Fibroblast of mammary gland (primary cell): ENCODE measurements at places on chromosomes 12 and 14.
A peak's percentile ranks its signal among the peaks of the same experiment; 100 is the strongest.

DNA sequence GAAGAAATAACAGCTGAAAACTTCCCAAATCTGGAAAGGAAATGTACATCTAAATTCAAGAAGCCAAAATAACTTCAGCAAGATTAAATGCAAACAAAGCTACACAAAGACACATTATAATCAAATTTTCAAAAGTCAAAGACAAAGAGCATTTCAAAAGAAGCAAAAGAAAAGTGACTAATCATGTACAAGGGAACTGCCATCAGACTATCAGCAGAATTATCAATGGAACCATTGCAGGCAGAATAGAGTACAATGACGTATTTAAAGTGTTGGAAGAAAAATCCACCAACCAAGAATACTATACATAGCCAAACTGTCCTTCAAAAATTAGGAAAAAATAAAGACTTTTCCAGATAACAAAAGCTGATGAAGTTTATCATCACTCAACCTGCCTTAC, 147.5 kb downstream of the NELL2 start:
- DNase-seq = no peak

DNA sequence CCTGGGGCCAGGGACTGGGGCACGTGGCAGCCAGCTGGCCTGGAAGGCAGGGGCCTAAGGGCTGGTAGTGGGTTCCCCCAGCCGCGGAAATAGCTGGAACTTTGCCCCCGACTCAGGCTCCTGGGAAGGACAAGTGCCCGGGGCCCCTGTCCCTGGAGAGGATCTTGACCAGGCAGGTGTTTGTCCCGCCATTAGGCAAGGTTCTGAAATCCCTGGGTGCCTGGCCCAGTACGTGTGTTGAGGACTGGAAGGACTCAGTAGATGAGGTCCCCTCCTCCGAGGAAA, 94.2 kb downstream of the B4GALNT3 start:
- DNase-seq = no peak

- no peak for DNase-seq
Observed at GRCh38 chr14:68015356-68016254, 196.0 kb downstream of the RAD51B start.

GRCh38 chr12:41437563-41437962, 249.4 kb downstream of the PDZRN4 start:
- DNase-seq = no peak

GRCh38 chr14:96586056-96586455, 83.9 kb downstream of the PAPOLA start:
- no peak for DNase-seq

- no peak for DNase-seq
Observed at GRCh38 chr12:91601054-91601453, 418.4 kb upstream of the DCN start.

- DNase-seq = no peak
Observed at GRCh38 chr12:103833891-103834290, 7.1 kb downstream of the NT5DC3 start.

- no peak for DNase-seq
Observed at GRCh38 chr12:101256266-101256665, 23.6 kb upstream of the UTP20 start.

GRCh38 chr12:76259106-76259505, 89.1 kb downstream of the BBS10 start:
- DNase-seq = peak; percentile 39

- no peak for DNase-seq
Observed at GRCh38 chr12:95663525-95663924, 112.2 kb upstream of the USP44 start.

GRCh38 chr14:21098892-21099595, 589 bp upstream of the ZNF219 start:
- no peak for DNase-seq

- no peak for DNase-seq
Observed at GRCh38 chr12:99706736-99707473, 59.4 kb downstream of the GARIN6 start.

DNA sequence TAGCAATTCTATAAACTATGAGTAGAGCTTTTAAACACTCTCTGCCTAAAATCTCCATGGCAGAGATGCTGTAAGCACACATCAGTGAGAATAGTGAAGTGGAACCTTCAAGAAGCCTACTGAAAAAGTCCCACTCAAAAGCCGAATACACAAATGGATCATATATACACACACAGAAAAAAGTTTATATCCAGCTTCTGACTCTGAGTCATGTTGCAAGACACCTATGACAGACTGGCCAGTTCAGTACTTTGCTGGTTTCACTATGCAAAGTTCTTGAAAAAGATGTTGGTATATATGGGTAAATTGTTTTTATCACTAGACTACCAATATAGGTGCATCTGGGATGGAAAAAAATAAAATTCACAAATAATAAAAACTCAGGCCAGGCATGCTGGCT, 126.1 kb downstream of the KCNK10 start:
- DNase-seq = no peak

DNA sequence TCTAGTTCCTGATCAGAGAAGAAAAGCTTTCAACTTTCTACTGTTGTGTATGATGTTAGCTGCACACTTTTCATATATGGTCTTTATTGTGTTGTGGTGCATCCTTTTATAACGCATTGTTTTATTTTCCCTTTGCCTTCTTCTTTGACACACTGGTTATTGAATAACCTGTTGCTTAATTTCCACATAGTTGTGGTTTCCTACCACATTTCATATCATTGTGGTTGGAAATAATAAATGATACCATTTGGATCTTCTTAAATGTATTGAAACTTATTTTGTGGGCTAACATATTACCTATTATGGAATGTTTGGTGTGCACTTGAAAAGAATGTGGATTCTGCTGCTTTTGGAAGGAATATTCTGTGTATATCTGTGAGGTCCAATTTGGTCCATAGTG, 64.9 kb downstream of the GPHN start:
- peak; percentile 22 for DNase-seq

- no peak for DNase-seq
Observed at GRCh38 chr12:75711271-75711670, 199.9 kb upstream of the KRR1 start.

- peak; percentile 42 for DNase-seq
Observed at GRCh38 chr14:102215576-102216250, 76.0 kb downstream of the WDR20 start.

DNA sequence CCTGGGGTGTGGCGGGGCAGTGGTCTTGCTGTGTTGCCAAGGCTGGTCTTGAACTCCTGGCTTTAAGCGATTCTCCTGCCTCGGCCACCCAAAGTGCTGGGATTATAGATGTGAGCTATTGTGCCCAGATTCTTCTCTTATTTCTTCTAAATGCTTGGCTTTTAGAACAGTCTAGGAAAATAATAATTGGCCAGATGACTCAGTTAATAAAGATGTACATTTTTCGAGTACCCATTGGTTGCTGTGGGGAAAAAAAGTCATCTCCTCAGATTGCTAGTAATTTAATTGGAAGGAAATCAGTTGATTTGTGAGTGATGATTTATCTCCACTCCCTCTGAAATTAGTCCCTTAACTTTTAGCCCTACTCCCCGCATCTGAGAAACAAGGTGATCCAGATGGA, 45.5 kb downstream of the CHST11 start:
- DNase-seq = no peak

DNA sequence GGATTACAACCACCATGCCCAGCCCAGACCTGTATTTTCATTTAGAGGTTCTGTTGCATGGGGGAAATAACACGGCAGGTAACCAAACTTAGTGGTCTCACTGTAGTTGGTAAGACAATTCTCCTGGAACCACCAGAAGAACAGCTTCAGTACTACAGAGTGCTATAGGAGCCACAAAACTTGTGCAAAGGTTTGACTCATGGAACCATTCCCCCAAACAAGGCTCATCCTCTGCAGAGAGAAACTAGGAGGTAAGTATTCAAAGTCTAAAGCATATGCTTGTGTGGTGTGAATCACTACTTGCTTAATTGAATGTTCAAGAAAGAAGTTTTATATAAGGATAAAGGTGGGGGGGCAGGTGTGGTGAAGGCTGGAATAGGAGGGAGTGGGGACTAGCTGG, 58.7 kb downstream of the GNS start:
- DNase-seq = no peak

- DNase-seq = peak; percentile 72
Observed at GRCh38 chr14:22386924-22387775, 201.9 kb downstream of the DAD1 start.

GRCh38 chr12:28780096-28780495, 369.0 kb upstream of the FAR2 start:
- DNase-seq = peak; percentile 96

DNA sequence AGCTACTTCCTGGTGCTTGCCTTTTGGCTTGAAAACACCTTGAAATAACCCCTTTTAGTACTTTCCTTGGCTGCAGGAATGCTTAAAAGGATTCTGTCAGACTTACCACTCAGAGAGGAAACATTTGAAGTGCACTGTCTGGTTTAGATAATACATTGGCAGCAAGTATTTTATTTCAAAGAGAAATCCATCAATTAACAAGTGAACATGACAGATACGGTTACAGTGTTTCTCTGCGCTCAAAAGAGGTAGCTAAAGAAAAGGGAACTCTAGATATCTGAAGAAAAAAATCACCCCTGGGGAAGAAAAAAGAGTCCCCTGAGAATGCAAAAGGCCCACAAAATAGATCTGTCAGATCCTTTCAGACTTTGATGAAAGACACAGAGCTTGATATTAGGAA, 421.9 kb downstream of the LRFN5 start:
- no peak for DNase-seq

DNA sequence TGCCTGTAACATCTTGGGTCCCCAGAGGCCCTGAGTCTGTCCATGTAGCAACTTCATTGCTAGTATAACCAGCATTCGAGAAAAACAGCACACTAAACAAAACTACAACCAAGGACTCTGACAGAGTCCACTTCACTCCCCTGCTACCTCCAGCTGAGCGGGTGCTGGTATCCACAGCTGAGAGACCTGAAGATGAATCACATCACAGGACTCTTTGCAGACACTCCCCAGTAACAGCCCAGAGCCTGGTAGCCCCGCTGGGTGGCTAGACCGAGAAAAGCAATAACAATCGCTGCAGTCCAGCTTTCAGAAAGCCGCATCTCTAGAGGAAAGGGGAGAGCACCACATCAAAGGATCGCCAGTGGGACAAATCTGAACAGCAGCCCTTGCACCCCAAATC, 9.0 kb upstream of the IQSEC3 start:
- no peak for DNase-seq

DNA sequence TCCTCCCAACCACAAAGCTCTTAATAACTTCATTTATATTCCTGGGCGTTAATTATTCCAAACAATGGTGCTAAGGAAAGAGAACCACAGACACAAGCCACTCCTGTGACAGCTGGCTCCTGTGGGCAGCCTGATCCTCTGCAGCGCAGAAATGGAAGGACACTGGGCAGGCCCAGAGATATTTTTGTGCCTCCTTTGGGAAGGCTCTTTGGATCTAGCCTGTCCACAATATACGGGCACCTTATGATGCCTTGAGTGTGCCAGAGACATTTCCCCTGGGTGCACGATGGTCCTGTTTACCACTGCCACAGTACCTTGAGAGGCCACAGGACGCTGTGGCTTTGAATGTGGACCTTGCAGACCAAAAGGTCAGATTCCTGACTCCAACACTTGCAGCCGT, 2.1 kb downstream of the ASB2 start:
- DNase-seq = no peak

- DNase-seq = peak; percentile 79
Observed at GRCh38 chr14:75454963-75455546, 27.2 kb downstream of the JDP2 start.

GRCh38 chr14:69658664-69659261, 47.4 kb downstream of the SUSD6 start:
- DNase-seq = no peak

DNA sequence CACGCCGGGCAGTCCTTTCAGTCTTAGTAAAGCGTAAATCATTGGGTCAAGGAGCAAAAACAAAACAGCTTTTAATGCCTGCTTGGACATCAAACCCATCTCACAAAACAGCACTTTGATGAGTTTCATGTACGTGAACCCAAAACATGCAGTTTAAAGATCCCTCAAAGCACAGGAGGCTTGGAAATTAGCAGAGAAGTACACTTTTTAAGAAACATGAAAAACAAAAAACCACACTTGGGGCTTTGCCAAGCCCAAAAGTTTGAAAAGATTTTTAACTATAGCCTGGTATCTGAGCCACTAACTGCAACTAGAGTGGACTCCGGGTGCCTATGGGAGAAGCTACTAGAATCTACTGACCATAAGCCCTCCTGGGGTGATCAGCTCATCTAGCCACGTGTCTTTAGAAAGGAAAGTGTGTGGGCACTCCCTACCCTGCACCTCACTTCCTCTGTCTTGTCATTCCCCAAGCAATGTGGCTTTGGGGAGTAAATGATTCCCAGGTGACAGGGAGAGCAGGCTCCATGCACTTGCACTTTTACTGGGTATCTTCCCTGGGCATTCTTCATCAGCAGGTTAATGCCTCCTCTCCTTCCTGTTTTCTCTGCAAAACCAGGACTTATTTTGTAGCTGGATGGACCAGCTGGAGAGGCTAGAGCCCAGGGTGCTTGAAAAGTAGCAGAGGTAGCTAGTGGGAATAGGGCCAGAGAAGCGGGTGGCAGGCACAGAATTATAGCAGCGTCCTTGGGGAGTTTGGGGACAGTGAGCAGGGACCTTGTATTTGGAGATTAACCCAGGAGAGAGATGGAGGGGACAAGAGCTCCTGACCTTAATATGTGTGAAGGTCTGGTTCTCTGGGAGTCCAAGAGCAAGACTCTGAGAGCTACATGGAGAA, 339.3 kb downstream of the BCL11B start:
- no peak for DNase-seq

GRCh38 chr12:124680863-124681778, 113.7 kb upstream of the NCOR2 start:
- peak; percentile 92 for DNase-seq

DNA sequence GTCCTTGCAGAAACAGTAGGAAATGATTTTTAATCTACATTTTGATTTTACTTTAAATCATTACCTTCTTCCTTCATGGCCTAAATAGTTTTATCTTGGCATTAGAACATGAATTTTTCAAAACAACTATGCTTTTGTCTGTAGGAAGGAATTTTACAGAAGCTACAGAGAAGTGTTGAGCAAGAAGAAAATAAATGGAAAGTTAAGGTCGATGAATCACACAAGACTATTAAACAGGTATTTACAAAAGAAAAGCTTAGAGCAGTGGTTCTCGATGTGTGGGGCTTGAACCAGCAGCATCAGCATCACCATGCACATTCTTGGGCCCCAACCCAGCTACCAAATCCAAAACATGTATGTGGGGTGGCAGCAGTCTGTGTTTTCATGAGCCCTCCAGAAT, 91.6 kb downstream of the KTN1 start:
- DNase-seq = no peak

DNA sequence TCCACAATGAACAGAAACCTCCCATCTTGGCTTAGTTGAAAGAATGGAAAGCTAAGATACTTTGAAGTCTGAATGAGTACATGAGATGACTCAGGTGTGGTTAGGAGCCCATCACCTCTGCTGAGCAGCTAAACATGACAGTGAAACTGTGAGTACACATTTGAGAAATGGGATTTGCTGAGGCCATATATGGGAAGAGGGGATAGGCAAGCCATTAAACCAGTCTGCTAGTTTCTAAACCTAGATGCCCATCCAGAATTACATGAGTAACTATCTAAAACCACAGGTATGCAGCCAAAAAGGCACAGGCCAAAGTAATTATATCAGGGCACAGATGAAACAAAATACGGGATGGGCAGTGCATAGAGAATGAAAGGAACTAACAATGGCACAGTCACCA, 41.2 kb downstream of the NKX2-1 start:
- peak; percentile 16 for DNase-seq

GRCh38 chr12:103279444-103279843, 216.3 kb downstream of the C12orf42 start:
- no peak for DNase-seq
